ENCODE measurements at places on chromosomes 5 and 9. TPM values are rescaled to one million over a fixed set of nuclear protein-coding genes. Genes with fewer than 3 reads are reported as not detected.

The TAF1L gene
- total RNA-seq, result not detected

The OBP2B gene
- not detected for total RNA-seq

The RNF183 gene
- total RNA-seq, result 0.26 TPM

The SPINK4 gene
- not detected for total RNA-seq

The ALDH7A1 gene
- total RNA-seq, result 73.2 TPM

The CD180 gene
- 2.5 TPM for total RNA-seq

The MGAT4B gene
- 38.9 TPM for total RNA-seq

The BARHL1 gene
- not detected for total RNA-seq

The CNTFR gene
- 5.6 TPM for total RNA-seq

The HSPB3 gene
- 12.4 TPM for total RNA-seq

The GGTA1 gene
- total RNA-seq, result 10.2 TPM

The GRXCR2 gene
- total RNA-seq, result not detected

The CSF1R gene
- total RNA-seq, result 24.5 TPM

The TIMD4 gene
- total RNA-seq, result 1.7 TPM

The PIP5K1B gene
- 6.4 TPM for total RNA-seq

The DMRT3 gene
- total RNA-seq, result not detected

The OR1J4 gene
- total RNA-seq, result not detected

The DBH gene
- 0.79 TPM for total RNA-seq

The ZDHHC11B gene
- 1.4 TPM for total RNA-seq

Measured in urinary bladder (tissue), 4 donors.